ENCODE measurements at places on chromosomes 11 and 22. TPM values are rescaled to one million over a fixed set of nuclear protein-coding genes. Genes with fewer than 3 reads are reported as not detected.

- DNase-seq: no peak
These were observed 6.4 kb upstream of the CCKBR start for GRCh38 chr11:6253197-6253596.

DNA sequence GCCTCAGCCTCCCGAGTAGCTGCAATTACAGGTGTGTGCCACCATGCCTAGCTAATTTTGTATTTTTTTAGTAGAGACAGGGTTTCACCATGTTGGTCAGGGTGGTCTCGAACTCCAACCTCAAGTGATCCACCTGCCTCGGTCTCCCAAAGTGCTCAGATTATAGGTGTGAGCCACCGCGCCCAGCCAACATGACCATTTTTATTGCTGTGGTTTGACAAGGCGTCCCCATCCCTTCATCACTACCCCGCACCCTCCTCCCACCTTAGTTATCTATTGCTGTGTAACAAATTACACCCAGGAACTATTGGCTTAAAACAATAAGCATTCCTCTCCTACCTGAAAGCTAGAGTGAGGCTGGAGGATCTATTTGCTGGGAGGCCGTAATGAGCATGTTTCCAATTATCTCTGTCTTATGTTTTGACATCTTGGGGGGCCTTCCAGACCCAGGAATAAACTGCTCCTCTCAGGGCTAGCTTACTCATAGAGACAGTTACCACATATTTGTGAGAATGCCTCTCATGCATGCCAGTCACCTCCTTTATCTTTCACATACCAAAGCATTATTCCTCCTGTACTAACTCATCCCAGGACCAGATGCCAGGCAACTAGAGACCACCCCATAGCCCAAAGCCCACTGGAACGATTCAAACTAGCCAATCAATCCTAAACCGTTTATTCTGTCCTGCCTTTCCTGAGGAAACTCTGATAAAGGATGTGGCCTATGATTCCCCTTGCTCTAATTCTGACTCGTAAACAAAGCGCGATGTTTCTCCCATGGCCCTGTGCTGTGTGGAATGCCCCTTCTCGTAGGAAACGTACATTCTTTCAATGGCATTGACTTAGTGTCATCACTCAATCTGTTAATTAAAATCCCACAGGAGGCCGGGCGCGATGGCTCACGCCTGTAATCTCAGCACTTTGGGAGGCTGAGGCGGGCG lies 19.4 kb downstream of the SNU13 start:
- no peak for DNase-seq

GRCh38 chr11:30392221-30392784 lies 69.4 kb downstream of the ARL14EP start:
- DNase-seq: no peak

DNA sequence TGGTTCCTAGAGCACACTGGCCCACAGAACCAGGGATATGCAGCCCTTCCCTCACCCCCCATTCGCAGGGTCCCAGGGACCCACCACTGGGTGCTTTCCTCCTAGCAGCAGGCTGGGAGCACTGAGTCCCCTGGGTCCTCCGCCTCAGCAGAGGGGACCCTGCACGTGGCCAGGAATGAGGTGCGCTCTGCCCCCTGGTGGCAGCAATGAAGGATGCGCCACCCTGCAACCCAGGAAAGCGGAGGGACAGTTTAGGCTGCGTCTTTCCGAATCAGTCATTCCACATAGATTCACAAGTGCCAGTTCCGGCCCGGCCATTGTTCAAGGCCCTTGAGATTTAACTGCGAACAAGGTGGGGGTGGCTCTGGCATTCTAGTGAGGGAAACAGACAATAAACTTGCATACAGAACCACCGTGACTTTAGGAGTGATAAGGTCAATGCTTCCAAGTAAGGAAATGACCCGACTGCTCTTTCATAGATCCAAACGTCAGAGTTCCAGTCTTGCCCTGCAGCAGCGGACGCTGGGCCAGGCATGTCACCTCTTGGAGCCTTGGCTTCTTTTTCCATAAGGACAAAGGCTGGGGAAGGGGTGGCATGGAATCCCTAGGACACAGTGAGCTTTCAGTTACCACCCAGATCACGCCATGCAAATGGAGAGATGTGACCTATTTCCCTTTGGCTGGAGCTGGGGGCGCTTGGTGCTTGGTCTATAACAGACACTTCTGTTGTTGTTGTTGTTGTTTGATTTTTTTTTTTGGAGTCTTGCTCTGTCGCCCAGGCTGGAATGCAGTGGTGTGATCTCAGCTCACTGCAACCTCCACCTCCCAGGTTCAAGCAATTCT lies 7.7 kb downstream of the RIN1 start:
- DNase-seq: peak; percentile 89

GRCh38 chr11:131063638-131064037 lies 147.4 kb upstream of the SNX19 start:
- DNase-seq: no peak

DNA sequence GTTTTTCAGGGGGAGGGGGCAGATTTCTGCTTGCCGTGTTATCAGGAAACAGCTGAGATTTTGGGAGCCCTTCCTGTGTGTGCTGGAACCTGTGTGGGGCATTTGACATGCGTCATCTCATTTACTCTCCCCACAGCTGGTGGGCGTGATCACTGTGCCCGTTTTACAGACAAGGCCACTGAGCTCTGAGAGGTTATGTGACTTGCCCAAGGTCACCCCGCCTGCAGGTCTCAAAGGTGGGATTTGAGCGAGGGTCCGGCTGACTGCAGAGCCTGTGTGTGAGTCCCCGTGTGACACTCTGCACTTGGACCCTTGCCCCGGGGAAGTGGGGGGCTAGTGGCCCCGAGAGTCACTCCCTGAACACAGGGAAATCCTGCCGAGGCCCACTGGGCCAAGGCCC lies 48.5 kb upstream of the GCAT start:
- DNase-seq: no peak

The MLC1 gene
- total RNA-seq: 0.71 TPM

The RAG2 gene
- total RNA-seq: not detected

The ROBO4 gene
- total RNA-seq: 21.6 TPM
